Cerebellum (tissue), 4 donors: ENCODE measurements at places on chromosomes 5 and 9. TPM values are rescaled to one million over a fixed set of nuclear protein-coding genes. Genes with fewer than 3 reads are reported as not detected.
A peak's percentile ranks its signal among the peaks of the same experiment; 100 is the strongest.

Gene CD180
- 0.64 TPM for total RNA-seq

Gene PTPRD
- total RNA-seq, result 323 TPM

DNA sequence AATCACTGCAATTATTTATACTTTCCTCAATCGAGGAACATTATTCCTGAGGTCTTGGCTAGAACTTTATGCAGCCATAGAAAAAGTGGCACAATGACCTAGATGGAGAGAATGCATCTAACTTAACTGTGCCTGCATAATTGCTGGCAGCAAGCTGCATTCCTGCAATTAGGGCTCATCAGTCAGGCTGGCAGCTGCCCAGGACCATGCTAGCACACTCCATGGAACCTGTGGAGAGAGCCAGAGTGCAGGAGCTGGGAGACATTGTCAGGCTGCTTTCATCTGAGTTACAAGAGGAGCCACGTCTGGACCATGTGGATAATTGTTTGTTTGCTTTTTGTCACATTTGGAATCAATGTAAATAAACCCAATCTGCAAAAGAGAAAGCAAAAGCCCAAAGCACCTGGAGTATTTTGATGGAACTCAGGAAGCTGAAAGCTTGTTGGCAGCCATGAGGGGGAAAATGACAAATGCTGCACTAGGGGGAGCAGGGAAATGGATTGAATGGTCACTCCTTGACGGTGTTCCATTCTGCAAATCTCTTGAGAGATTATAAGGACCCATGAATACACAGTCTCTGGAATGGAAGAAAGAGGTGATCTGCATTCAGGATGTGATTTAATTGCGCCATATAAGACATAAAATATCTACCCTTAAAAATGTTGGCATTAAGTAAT lies 839.9 kb downstream of the MAT2B start:
- peak; percentile 1 for DNase-seq

Gene PCDHB15
- 25.0 TPM for total RNA-seq

GRCh38 chr9:5264219-5264595 lies 33.0 kb downstream of the INSL4 start:
- DNase-seq, result no peak

Gene FOXD4L3
- not detected for total RNA-seq

DNA sequence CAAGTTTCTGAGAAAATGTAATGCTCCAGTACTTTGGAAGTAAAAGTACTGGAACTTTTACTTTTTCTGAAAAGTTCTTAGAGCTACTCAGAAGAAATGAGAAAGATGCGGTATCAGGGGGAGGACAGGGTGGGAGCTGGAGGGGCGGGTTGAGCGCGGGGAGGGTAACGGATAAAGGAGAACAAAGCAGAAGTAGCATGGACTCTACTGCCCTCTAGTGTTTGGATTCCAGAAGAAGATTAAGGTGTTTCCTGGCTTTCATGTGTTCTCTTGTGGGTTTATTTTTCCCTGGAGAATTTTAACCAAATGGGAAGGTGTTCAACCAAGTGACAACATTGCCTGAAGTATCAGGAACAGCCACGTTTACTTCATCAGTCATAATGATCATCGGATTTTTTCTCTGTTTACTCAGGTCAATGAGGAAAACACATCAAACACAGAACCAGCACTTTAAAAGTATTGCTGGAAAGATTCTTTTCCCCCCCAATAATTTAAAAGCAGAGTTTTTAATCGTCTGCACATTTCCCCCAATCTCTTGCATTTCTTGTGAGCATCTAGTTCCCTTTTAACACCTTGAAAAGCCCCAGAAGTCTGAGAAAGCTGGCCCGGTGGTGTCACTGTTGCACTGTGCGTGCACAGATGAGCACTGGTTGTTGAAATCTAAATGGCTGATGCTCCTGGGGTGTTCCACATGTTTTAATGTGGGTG lies 190.6 kb downstream of the MPDZ start:
- DNase-seq, result peak; percentile 45

GRCh38 chr5:135128361-135128760 lies 94.3 kb upstream of the PITX1 start:
- no peak for DNase-seq

Gene SHOC1
- total RNA-seq, result not detected

Gene LRRC19
- total RNA-seq, result not detected

Gene IFNA10
- total RNA-seq, result not detected

DNA sequence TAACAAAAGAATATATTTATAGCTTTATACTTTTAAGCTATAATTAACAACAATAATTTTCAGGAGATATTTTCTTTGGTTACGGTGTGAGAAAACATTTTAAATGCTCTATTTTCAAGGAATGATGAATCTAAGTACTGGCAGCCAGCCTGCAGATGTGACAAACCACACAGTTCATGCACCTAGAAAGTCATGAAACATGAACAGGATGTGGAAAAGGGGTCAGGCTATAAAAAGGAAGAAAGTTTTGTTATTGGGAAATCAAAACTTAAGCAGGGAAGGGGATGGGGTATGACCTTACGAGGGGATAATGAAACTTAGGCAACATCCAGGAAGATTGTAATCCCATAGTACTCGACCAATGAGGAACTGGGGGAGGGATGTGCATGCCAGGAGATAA lies 508.7 kb upstream of the GRAMD2B start:
- DNase-seq, result no peak

Gene NR5A1
- total RNA-seq, result not detected

Gene PRDM9
- not detected for total RNA-seq

DNA sequence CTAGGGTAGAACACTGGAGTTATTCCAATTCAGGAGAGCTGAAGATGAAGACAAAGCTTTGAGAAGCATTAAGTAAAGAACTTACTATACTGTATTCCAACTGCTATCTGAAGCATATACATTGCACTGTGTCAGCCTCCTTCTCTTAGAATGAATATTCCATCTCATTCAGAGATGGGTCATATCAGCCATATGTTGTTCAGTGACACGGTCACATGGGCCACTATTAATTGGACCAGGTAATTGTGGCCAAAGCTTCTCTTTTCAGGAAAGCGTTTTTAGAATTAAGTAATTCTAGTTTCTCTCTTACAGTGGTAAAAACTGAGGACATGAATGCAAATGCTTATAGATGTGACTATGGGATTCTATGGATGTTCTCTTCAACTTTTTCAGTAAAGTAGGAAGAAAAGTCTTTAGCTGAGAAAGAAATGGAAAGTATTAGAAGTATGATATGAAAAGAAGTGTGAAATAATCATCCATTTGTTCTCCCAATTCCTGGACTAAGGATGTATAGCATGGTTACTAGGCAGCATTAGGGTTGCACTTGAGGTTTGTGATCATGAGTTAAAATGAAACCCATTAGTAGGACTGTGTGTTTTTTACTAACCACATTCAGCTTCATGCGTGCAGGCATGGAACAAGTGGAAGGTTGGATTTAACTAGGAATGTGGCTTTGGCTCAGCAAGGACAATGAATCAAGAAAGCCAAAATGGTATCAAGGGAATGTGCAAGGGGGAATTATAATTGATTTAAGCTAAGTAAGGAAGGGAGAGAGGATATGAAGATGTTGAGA lies 40.9 kb downstream of the CETN3 start:
- DNase-seq, result no peak

- no peak for DNase-seq
Measured at GRCh38 chr9:137089232-137089947, 2.6 kb downstream of the MAN1B1 start.

- no peak for DNase-seq
Measured at GRCh38 chr9:107218829-107219485, 64.1 kb upstream of the RAD23B start.

- no peak for DNase-seq
Measured at GRCh38 chr5:96821260-96821916, 13.6 kb upstream of the ERAP1 start.

DNA sequence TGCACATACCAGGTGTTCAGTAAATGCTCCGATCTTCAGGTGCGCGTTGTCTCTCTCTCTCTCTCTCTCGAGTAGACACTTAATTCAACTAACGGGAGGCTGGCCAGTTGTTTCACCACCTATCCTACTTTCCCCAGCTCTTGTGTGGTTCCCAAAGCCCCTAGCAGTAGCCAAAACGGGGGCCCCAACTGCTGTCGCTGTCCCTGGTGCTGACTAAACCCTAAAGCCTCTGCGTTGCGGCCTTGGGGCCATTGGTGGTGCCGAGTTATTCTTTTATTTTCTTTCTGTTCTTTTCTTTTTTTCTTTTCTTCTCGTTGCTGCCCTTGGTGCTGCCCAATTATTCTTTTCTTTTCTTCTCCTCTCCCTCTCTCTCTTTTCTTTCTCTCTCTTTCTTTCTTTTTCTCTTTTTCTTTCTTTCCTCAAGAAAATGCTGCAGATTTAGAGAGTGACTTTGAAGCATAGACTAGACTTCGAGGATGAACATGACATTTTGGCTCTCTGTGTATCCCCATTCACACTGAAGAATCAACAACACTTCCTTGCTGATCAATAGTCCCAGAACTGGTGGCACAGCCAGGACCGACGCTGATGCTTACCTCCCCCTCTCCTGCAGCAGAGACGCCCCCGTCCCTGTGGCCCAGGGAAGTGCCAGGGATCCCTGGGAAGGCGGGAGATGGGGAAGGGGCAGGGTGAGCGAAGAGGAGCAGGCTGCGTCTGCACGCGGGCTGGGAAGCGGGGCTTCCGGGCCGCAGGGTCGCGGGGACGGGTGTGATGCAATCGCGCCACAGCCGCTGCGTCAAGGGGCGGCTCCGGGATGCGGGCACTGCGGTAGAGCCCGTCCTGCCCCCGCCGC lies at the start of gene FBLL1:
Gene FBLL1 (plus strand): TSS at position 785 of the 853 bp plus-strand sequence. CDS start 200 bp downstream, outside the sequence.
- peak; percentile 84 for DNase-seq

DNA sequence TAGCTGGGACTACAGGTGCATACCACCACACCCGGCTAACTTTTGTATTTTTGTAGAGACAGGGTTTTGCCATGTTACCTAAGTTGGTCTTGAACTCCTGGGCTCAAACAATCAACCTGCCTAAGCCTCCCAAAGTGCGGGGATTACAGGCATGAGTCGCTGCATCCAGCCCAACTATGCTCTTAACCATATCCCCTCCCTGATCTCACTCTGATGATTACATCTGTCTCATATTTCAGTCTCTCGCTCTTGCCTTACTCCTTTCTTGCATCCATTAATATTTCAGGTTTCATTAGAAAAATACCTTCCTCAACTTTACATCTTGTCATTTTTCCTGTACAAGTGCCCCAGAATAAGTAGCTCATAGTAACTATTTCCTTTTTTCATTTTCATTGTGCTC lies 61.0 kb upstream of the BASP1 start:
- no peak for DNase-seq

- peak; percentile 12 for DNase-seq
Measured at GRCh38 chr9:125142560-125143376, 560 bp downstream of the SCAI start.

Gene IL9
- not detected for total RNA-seq

GRCh38 chr5:172389578-172390112 lies 64.7 kb downstream of the SH3PXD2B start:
- DNase-seq, result no peak

- no peak for DNase-seq
Measured at GRCh38 chr5:499233-500209, 24.7 kb downstream of the SLC9A3 start.

Gene PCDHGC3
- 72.8 TPM for total RNA-seq

GRCh38 chr9:136552117-136552703 lies 6.4 kb upstream of the NOTCH1 start:
- DNase-seq, result no peak

DNA sequence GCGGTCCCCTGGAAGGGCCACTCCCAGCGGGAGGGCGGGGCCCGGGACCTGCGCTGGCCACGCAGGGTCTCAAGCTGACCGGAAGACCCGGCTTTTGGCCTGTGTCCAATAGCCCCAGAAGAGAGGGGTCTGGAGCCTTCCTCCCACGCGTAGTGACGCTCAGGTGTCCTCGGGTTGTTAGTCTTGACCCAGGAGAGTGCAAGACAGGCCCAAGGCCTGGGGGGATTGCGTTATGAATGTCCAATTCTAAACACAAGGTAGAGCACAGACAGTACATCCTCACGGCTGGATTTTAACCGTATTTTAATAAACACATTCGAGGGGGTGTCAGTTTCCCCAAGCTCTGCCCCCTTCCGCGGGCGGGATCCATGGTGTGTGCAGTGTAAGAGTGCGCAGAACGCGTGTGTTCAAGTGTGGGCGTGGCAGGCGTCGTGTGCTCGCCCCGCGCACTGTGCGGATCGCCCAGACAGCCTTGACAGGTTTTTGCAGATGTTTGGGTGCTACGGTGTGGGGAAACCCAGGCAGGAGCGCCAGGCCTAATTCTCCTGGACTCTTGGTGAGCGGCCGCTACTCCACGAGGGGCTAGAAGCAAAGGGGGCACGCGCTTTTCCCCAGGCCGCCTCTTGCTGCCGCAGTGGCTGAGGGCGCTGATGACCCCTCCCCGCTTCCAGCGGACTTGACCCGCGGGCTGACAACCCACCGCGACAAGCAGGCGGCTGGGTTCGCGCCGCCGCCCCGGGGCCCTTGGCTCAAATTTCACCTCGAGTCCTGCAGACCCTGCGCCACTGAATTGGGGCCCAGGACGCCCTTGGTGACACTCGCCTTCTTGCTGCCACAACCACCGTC lies 6.1 kb upstream of the DMRT3 start:
- DNase-seq, result no peak

Gene MARCHF3
- 20.2 TPM for total RNA-seq

Gene FAM151B
- 14.7 TPM for total RNA-seq

- DNase-seq, result no peak
Measured at GRCh38 chr9:88583901-88584596, 49.1 kb downstream of the NXNL2 start.

Gene PCDHA12
- 16.2 TPM for total RNA-seq

- DNase-seq, result peak; percentile 89
Measured at GRCh38 chr5:180120237-180121101, 48.9 kb upstream of the RNF130 start.

Gene ORM2
- not detected for total RNA-seq

GRCh38 chr9:113641100-113641885 lies 177.8 kb downstream of the RGS3 start:
- DNase-seq, result no peak

- peak; percentile 70 for DNase-seq
Measured at GRCh38 chr5:15787681-15788080, 287.7 kb downstream of the FBXL7 start.

DNA sequence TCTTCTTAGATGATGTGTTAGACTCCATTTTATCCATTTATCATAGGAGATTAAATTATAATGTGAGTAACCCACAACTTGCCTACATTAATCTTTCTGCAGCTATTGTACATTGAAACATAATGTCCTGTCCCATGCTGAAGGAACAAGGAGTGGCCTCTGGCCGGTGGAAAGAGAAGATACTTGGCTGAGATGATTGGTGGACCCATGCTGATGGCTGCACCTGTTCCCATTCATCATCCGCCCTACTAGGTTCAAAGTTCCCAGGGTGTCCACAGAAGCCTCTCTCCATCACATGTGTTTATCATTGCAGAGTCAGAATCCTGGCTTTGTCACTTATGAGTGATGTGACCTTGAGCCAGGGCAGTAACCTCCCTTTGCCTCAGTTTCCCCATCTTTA lies 24.7 kb downstream of the FBXL7 start:
- peak; percentile 36 for DNase-seq
